ENCODE measurements at places on chromosomes 5 and 9. TPM values are rescaled to one million over a fixed set of nuclear protein-coding genes. Genes with fewer than 3 reads are reported as not detected.

RASGEF1C gene
- not detected for total RNA-seq

PNPLA7 gene
- total RNA-seq = 8.5 TPM

FOXD4L5 gene
- total RNA-seq = 1.5 TPM

THBS4 gene
- total RNA-seq = 3.9 TPM

ACOT12 gene
- not detected for total RNA-seq

IFNA13 gene
- total RNA-seq = not detected
